WTC11 (cell line): ENCODE measurements at places on chromosomes 16 and 17. TPM values are rescaled to one million over a fixed set of nuclear protein-coding genes. Genes with fewer than 3 reads are reported as not detected.

DNA sequence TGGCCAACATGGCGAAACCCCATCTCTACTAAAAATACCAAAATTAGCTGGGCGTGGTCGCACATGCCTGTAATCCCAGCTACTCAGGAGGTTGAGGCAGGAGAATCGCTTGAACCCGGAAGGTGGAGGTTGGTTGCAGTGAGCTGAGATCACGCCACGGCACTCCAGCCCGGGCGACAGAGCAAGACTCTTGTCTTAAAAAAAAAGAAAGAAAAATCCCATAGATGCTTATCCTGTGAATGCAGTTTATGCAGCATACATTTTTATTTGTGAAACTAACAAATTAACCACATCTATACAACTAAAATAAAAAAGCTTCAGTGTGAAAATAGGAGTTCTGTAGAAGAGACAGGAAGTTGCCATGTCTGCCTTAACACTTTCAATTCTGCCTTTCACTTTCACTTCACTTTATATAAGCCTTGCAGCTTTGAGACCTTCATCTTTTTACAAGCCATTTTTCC, 7.1 kb downstream of the IGSF6 start:
- H3K4me1 ChIP-seq, result 0 out of 2 replicates have a peak, but pooled peaks cover 3% of the 10 kb centered on the region
- H3K27ac ChIP-seq, result no peak overlapping the region

GRCh38 chr17:67388986-67389385, 11.9 kb downstream of the PITPNC1 start:
- peaks cover 7% of the 10 kb centered on the region for H3K36me3 ChIP-seq
- no peak for DNase-seq
- no peaks in the 10 kb centered on the region for H3K27me3 ChIP-seq
- peaks cover 29% of the 10 kb centered on the region for H3K4me1 ChIP-seq

DNA sequence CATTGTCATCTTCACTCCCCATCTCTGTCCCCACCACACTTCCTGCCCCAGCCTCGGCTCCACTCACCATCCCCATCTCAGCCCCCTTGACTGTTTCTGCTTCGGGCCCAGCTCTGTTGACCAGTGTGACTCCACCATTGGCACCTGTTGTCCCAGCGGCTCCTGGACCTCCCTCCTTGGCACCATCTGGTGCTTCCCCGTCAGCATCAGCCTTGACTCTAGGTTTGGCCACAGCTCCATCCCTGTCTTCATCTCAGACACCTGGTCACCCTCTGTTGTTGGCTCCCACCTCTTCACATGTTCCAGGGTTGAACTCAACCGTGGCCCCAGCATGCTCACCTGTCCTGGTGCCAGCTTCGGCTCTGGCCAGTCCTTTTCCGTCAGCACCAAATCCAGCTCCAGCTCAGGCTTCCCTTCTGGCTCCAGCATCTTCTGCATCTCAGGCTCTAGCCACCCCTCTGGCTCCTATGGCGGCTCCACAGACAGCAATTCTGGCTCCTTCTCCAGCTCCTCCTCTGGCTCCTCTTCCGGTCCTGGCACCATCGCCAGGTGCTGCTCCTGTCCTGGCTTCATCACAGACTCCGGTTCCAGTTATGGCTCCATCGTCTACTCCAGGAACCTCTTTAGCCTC, 24.4 kb upstream of the PHKG2 start:
- H3K27me3 ChIP-seq, result no peaks in the 10 kb centered on the region
- peaks cover 74% of the 10 kb centered on the region for H3K36me3 ChIP-seq
- H3K4me3 ChIP-seq, result no peak overlapping the region
- no peak for DNase-seq
- H3K4me1 ChIP-seq, result peaks cover 12% of the 10 kb centered on the region

DNA sequence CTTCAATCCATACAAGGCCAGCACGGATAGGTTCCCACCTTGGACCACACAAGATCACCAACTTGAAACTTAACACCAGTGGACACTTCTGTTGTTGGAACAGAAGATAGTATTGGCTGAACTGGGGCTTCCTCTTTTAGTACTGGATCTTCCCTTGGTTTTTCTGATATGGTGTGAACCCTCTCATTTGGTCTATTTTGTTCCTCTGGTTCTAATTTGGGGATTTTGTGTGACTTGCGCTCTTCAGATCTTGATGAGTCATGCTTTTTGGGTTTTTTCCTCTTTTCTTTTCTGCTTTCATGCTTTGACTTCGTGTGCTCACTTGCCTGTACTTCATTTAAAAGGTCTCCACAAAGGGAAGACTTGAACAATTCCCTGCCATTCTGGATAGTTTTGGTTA, 39.0 kb downstream of the SOST start:
- DNase-seq, result no peak
- H3K27me3 ChIP-seq, result peaks cover 40% of the 10 kb centered on the region
- no peak overlapping the region for H3K27ac ChIP-seq
- H3K4me1 ChIP-seq, result peaks cover 35% of the 10 kb centered on the region

DNA sequence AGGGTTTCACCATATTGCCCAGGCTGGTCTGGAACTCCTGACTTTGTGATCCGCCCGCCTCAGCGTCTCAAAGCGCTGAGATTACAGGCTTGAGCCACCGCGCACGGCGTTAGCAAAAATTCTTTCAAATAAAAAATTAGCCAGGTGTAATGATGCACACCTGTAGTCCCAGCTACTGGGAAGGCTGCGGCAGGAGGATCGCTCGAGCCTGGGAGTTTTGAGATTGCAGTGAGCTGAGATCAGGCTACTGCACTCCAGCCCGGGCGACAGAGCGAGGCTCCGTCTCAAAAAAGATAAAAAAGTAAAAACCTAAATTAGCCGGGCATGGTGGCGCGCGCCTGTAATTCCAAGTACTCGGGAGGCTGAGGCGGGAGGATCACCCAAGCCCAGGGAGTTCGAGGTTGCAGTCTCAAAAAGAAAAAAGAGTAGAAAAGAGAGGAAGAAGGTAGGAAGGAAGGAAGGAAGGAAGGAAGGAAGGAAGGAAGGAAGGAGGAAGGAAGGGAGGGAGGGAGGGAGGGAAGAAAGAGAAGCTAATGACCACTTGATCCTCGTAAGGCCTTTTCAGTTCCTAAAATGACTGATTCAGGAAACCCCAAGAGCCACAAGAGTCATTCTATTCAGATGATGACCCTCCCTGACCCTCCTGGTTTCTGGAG, 59.2 kb downstream of the SRL start:
- H3K4me3 ChIP-seq, result peak overlapping the region; percentile 75
- peaks cover 4% of the 10 kb centered on the region for H3K4me1 ChIP-seq
- peak overlapping the region; percentile 87 for H3K27ac ChIP-seq
- DNase-seq, result no peak

The AXIN2 gene
- total RNA-seq, result 35.0 to 37.3 TPM (median 37.0 TPM) in 3 replicates

The KRTAP4-5 gene
- total RNA-seq, result not detected in 3 replicates
